Stomach (tissue), 19 donors: ENCODE measurements at places on chromosomes 16 and 17.

DNA sequence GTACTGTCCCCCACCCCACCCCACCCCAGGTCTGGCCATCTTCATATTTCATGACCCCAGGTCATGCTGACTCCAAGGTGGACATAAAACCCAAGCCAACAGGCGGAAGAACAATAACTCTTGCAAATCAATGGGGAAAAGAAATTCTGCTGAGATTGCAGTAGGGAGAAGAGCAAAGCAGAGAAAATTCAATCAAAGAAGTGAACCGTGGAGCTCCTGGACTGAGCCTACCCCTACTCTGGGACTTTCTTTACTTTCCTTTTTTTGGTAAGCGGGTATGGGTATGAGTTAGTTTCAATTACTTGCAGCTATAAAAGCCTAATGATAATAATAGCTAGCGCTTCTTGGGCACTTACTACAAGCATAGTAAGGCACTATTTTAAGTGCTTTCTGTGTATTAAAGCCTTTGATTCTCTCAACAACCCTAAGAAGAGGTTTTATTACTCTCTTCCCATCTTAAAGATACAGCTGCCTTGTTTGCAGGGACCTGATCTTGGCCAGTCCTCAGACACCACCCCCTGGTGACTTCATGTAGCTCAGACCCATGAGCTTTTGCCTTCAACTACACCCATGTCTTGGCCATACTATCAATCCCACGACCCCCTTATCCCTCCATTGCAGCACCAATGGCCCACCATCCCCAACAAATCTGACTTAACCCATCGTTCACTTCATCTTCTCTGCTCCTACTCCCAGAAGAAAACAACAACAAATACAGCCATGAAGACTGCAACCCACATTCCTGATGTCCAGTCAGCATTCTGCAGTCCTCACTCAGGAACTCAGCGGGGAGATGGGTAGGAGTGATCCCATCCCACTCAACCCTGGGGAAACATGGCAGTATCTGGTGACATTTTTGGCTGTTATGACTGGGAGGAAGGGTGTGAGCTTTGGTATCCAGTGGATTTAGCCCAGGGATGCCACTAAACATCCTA lies 4.4 kb downstream of the GGA2 start:
- no peak for DNase-seq

- no peak for DNase-seq
These were observed 3.7 kb upstream of the SLC6A2 start for GRCh38 chr16:55651841-55652824.

DNA sequence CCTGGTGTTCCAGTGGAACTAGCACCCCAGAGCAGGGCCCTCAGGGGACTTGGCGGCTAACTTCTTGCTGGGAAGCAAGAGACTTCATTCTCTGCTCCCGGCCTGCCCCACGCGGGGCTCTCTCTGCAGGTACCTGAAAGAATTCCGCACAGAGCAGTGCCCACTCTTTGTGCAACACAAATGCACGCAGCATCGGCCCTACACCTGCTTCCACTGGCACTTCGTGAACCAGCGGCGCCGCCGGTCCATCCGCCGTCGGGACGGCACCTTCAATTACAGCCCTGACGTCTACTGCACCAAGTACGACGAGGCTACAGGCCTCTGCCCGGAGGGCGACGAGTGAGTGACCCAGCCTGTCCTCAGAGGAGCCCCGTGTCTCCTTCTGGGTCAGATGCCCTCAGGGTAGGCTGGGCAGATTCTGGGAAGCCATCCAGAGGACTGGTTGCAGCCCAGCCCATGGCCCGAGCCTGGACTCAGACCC lies 25.1 kb downstream of the UNK start:
- DNase-seq, result no peak

GRCh38 chr17:28938552-28938951 lies 12.8 kb downstream of the PHF12 start:
- no peak for DNase-seq

- no peak for DNase-seq
These were observed 30.7 kb downstream of the DNAH2 start for GRCh38 chr17:7748076-7748775.

DNA sequence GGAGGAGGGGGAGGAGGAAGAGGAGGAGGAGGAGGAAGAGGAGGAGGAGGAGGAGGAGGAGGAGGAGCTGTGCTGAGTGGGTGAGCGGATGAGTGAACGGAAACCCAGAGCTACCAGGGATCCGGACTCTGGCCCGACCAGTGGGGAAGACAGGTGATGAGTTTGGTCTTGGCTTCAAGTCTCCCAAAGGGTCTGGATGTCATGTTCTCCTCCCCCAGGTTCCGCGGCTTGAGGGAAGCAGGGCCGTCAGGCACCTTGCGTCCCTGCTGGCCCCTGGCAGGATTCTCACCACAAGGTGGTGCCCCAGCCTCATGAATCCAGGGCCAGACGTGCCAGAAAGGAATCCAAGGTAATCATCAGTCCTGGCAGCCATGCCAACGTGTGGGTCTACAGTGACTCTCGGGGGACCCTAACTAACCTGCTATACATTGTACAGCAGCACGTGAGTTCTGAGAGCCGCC lies 13.5 kb upstream of the ABAT start:
- DNase-seq, result peak; percentile 89

DNA sequence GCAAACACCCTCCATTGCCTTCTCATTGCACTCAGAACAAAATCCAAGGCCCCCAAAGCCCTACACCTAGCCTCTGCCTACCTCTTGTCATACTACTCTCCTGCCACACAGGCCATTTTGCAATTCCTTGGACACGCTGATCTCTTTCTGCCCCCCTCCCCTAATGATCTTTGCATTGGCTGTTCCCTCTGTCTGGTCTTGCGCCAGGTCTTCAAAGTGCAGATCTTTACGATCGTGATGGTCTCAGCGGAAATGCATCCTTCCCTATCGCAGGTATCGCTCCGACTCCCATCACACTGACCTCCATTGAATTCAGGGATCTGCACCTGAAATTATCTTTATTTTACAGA lies 777 bp upstream of the MOSMO start:
- DNase-seq, result no peak

DNA sequence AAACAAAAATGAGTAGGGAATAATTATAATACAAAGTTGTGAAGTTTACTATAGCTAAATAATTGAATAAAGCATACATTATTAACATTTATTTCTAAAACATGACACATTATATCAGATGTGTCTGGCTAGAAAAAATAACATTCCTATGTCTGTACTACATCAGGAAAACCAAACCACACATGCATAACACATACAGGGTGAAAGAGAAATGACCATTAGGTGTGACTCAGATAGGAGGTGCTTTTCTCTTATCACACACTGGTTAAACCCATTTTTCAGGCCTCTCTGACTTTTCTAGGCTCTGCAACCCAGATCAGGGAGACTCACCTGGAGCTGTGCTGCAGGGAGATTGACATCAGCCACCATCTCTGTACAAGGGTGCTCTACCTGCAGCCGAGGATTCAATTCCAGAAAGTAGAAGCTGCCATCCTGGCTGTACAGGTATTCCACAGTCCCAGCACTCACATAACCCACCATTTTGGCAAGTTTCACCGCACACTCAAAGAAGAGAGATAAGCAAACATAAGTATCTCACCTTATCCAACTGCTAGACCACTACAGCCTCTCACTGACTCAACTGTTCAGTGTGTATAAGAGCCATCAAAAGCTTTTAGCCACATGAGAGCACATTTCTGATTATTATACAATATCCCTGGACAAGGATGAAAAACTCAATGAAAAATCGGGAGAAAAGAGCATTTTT lies 116.6 kb upstream of the C17orf78 start:
- no peak for DNase-seq

DNA sequence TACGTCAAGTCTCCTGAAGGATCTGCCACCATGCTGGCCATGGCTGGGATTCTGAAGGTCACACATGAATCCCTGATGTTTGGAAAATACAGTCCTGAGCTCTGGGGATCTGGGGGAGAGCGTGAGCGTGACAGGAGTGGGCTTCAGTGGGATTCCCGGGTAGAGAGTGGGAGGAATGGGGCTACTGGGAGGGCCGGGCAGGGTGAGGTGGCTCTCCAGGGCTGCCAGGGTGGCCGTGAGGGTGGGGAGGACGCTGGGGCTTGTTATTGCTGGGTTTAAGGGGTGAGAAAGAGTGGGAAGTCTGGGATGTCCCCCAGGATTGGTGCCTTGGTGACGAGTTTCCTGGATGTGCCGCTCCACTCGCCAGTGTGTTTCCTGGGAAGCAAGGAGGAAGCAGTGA lies 31.3 kb downstream of the FOXL1 start:
- DNase-seq, result no peak

GRCh38 chr17:18229771-18230170 lies 4.3 kb downstream of the LLGL1 start:
- DNase-seq, result no peak

- DNase-seq, result no peak
These were observed 14.4 kb downstream of the SDR42E1 start for GRCh38 chr16:81996664-81997509.

DNA sequence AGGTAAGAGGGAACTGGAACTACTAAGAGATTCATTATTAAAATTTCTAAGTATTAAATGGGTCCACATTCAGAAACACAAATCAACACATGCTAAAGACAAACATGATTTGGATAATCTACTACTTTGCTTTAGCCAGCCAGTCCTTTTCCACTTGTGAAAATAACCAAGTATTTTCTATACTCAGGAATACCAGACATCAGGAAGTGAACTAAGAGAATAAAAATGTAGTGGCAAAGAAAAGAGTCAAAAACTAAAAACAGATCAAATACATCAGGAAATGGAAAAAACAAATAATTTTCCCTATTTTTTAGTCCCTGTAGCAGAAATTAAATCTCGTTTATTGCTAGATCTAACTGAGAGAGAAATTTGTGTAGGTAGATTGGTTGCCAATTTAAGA lies 78.0 kb downstream of the MYO1D start:
- no peak for DNase-seq

DNA sequence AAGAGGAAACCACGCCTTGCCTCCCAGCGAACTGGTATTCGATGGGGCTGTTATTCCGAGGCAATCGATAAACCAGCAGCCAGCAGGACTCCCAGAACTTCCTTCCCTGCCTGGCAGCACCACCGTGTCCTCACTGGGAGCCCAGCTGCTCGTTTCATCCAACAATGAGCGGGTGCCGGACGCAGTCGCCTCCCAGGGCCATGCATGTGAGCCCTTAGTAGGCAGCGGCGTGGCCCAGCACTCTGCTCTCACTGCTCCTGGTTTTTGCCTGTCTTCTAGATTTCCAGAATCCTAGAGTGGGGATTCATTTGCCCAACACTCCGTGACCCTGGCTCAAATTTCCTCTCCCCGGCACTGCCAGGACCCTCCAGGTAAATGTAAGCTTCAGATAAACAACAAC lies 29.1 kb upstream of the RASD1 start:
- no peak for DNase-seq

DNA sequence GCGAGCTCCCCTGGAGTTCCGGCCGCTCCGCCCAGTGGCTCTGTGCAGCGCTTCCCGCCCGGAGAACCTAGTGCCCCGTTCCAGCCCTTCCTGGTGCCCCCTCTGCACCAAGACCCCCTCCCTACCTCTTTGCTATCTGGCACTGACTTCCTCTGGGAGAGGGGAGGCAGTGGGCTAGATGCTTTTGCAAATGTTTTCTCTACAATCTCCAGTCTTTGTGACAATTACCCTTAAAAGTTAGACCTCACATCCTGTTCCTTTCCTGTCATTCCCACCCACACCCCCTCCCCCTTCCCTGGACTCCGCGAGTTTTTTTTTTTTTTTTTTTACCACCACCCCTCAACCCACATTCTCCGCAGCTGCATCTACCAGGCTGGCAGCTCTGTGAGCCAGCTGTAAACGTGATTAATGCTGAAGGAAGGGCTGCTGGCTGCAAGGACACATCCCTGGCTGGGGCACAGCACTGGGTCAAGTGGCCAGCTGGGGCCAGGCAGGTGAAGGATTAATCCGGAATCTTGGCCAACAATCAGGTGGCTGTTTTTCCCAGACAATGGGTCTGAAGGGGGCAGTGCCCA lies 101.5 kb downstream of the MGAT5B start:
- peak; percentile 34 for DNase-seq

DNA sequence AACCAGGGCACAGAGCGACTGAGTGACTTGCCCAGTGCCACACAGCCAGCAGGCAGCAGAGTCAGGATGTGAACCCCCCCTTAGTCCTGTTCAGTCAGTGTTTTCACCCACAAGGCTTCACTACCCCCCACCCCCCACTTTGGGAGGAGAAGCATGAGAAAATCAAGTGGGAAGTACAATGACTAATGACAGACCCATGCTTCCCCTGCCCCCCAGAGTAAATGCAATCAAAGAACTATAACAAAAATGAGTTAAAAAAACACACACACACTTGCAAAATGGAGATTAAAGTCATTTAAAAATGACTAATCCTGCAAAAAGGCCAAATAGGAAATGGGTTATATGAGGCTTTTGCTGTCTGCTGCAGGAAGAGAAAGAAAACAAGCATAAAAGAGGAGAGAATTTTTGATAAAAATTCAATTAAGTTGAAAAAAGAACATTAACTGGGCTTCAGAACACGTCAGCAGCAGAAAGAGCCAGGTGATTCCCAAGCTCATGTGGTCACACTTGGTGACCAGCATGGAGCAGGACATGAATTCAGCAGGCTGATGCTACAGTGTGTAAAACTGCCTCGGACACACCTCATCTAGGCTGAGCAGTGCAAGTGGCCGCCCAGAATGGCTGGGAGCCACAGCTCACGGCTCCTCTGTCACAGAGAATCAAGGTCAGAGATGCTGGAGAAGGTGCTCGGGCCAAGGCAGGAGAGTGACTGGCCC lies 212.3 kb downstream of the ZNF423 start:
- DNase-seq, result no peak

DNA sequence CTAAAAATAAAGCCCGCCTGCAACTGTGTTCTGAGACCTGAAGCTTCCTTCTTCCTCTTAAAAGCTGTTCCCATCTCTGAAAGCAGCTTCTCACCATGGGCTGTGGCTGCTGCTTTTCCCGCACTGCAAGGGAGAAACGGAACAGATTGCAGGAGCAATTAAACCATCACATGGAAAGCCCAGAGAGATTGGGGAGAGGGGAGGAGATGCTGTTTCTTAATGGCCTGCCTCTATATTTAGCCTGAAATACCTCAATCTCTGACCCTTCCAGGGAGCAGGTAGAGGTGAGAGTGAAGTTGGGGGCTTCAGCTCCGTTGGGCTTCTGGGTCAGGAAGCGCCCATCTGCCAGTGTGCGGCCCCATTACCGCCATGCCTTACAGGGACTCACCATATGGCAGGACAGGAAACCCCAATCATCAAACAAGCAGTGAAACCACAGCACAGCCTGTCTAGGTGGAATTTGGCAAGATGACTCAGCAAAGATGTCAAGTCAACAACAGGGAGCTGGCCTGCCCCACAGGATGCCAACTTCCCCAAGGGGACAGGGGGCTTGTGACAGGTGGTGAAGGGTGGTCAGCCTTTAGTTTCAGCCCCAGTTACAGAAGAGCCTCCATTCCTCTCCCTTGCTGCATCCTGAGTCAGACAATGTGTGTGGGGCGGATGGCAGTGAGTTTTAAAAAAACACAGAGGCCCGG lies 286.6 kb upstream of the CCL2 start:
- DNase-seq, result peak; percentile 47

GRCh38 chr17:27654654-27655524 lies 23.9 kb downstream of the LGALS9 start:
- peak; percentile 75 for DNase-seq

DNA sequence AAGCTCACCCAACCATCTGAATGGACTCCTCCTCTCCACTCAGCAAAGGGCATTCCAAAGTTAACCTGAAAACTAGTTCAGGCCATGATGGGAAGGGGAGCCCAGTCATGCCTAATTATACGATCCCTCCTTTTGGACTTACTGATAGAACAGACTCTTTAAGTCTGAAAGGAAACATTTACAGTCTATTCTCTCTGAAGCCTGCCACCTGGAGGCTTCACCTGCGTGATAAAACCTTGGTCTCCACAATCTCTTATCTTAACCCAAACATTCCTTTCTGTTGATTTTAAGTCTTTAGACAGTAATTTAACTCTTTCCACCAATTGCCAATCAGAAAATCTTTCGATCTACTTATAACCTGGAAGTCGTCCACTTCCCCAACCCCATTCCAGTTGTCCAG lies 9.0 kb upstream of the MPP2 start:
- no peak for DNase-seq
